ENCODE measurements at places on chromosomes 6 and 20. TPM values are rescaled to one million over a fixed set of nuclear protein-coding genes. Genes with fewer than 3 reads are reported as not detected.

DNA sequence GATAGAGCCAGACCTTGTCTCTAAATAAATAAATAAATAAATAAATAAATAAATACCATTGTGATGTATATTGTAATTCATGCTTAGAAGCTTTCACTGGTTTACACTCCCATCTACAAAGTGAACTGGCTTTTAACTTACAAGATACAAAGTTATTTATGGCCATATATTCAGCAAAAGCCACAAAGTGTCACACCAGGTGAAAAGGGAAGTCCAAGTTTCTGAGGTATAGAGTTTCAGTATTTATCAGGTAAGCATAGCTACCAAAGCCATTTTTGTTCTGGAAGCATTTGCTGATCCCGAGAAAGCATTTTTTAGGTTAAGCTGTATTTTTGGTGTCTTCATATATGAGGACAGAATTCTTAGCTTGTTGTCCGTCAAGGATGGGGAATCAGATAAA lies 22.1 kb upstream of the PKIG start:
- DNase-seq, result no peak

Gene VGLL2
- not detected for total RNA-seq

- no peak for DNase-seq
Measured at GRCh38 chr6:11791354-11792107, 12.9 kb upstream of the ADTRP start.

- no peak for DNase-seq
Measured at GRCh38 chr6:82381278-82381677, 17.7 kb downstream of the TPBG start.

Gene FAXC
- 186 TPM for total RNA-seq

All from stomach (tissue), 19 donors.